ENCODE measurements at places on chromosomes 7 and 10. TPM values are rescaled to one million over a fixed set of nuclear protein-coding genes. Genes with fewer than 3 reads are reported as not detected.

GRCh38 chr7:158572000-158572828 lies 15.4 kb downstream of the PTPRN2 start:
- DNase-seq: no peak

DNA sequence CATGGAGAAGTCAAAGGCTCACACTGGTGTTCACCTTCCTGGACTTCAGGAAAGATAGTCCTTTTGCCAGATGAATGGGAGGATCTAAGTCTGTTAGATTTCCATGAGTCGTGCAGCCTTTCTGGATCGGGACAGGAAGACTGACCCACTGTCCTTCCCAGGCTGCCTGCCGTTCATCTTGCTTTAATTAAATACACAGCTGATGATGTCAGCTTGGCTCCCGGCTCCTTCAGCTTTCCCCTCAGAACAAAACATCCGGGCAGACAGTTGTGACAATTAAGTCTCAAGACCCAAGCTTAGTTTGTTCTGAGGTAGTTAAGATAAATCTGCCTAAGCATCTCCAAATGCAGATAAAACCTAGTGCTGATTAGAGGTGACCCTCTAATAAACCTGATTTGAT lies 58.6 kb downstream of the AUTS2 start:
- no peak for DNase-seq

The ABCC2 gene
- total RNA-seq: 0.87 TPM

The NXPH1 gene
- total RNA-seq: not detected

DNA sequence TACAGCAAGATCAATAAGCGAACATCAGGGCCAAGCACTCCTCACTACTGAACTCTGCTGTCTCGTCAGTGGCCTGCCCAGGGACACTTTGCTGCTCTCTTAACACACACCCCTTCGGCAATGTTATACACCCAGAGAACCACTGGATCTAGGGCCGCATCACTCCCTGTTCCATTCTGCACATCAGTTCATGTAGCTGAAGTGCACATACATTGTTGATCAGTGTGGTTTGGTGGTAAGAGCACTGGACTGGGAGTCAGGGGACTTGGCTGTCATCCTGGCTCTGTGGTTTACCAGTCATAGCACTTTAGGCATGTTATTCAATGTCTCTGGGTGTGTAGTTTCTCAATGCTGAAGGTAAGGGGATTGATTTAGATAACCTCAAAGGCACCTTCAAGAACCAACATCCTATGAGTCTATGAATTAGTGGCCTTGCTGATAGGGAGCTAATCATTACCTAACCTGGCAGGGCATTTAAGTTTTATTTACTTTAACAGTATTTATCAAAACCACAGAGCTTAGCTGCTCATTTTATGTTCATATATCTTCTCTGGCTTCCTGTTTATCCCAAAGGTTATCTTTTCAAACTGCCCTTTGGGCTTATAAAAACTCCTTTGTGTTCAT lies 24.8 kb downstream of the DUSP5 start:
- DNase-seq: no peak

DNA sequence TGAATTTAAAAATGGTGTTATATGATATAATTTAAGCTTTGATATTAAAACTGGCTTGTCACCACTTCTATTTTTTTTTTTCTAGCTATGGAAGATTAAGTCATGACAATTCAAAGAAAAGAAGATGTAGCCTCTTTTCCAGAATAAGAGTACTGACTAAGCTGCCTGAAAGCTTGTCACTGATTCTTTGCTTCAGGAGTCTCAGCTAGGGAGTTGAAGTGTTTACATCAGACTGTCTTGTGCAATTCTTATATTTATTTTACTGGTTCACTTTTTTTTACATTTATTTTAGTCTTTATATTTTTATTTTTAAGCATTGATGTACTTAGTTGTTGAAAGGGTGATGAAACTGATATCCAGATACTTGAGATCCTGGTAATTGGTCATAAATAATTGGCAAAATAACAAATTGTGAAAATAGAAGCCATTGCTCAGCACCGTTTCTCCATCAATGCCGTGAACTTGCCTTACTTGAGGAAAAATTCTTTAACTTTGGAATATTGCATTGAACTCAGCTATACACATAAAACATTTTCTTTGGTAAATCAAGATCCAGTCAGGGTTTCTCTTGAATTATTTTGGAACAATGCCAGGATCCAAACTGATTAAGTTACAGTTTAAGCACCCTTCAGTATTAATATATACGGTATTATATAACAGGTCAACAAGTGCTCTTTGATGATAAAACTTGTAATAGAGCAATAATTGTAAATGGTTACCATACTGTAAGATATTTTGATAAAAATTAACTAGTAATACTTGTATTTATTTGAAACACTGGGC lies 156.4 kb downstream of the PHTF2 start:
- DNase-seq: no peak

The SIRT1 gene
- total RNA-seq: 25.2 TPM
